ENCODE measurements at places on chromosomes 11 and 22.
A peak's percentile ranks its signal among the peaks of the same experiment; 100 is the strongest.

GRCh38 chr11:105357764-105358163, 218.2 kb upstream of the CARD18 start:
- no peak for DNase-seq

DNA sequence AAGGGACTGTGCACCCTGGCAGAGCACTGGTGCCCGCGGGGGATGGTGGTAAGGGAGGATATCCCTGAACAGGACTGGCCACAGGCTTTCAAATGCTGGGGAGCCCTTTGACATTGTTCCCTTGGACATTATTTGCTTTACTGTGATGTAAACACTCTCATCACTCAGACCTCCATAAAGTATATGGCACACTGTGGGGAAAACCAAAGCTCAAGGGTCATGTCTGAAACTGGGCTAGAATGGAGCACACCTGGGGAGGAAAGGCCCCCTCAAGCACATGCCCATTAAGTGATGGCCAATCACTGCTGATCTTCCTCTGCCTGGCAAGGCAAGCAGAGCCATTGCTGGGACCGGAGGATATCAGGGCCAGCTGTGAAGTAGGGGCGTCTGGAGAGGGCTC, 60.9 kb upstream of the TENM4 start:
- no peak for DNase-seq

GRCh38 chr11:71934213-71934612, 5.4 kb downstream of the RNF121 start:
- DNase-seq, result no peak

DNA sequence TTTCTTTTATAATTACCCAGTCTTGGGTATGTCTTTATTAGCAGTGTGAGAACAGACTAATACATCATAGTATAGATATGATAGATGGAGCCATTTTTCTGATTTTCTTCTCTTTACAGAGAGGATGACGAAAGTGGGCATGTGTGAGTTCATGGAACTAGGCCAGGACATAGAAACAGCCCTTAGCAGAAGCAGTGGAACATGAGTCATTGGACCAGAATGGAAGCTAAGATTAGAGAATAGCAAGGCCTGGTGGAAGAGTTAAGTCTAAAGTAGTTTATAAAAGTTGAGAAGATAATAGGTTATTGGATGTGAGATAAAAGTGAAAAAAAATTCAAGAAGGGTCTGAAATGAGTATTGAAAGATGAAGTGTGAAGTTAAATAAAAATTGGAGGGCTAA, 97.0 kb upstream of the MPPED2 start:
- DNase-seq, result no peak

DNA sequence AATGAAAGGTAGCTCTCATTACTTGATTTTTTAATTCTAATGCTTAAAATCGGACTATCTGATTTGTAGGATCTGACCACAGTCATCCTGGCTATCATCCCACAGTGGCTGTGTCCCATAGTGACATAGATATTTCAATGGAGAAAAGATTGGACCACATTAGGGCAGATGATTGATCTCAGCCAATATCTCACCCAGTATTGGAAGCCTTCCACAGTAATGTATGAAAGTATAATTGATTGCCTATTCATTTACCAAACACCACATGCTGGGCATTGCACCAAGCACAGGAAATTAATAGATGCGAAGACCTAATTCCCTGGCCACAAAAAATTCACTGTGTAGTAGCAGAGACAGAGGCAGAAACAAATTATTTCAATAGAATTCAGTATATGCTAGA, 37.6 kb downstream of the FZD4 start:
- no peak for DNase-seq

- peak; percentile 56 for DNase-seq
These were observed 5.2 kb downstream of the TMEM134 start for GRCh38 chr11:67463680-67464410.

- no peak for DNase-seq
These were observed 15.2 kb downstream of the PHLDB1 start for GRCh38 chr11:118622376-118623268.

DNA sequence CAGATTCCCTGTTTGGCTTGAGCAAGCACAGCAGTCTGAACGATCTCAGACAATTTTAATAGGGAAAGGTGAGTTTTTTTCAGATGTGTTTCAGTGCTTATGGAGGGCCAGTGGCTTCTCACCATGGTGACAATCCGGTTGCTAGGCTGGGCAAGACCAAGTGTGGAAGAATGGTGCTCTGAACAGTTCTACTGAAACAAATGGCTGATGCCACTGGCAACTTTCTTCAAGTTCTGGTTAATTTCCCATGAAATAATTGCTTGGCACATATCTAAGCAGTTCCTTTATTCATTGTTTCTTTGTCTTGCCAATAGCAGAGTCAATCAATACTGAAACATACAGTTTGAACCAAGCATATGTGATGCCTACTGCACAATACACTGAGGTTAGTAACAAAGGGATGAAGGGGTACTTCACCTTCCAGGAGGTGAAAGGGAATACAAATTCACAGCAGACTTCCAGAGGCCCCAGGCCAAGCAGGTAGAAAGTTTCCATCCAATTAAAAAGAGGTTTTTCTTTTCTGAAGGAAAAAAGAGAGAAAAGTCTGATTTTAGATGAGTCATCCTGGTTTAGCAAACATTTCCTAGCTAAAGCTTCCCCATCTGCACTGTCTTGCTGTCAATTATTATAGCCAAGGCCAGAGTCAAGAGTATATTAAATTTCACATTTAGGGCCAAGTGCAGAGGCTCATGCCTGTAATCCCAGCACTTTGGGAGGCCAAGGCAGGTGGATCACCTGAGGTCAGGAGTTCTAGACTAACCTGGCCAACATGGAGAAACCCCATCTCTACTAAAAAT, 21.2 kb upstream of the NDUFC2 start:
- DNase-seq, result no peak

- DNase-seq, result no peak
These were observed 1.3 kb upstream of the NRIP3 start for GRCh38 chr11:9005087-9005486.

- DNase-seq, result no peak
These were observed 13.3 kb downstream of the DUSP8 start for GRCh38 chr11:1558775-1559110.

DNA sequence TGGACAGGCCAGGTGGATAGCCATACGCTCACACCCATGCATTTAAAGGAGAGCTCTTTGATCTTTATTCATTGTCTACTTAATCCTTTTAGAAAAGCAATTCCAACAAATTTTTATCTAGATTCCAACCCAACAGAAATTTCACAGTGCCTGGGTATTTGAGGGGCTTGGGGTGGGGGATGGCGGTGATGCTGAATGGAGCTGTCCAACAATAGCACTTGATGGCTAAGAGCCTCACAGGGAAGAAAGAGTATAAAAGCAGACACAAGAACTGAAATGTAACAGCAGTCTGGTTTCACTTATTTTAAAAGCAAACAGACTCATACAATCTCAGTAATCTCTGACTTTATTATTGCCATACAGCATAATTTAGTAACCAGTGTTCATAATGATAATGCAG, 101.8 kb upstream of the SORL1-AS1 start:
- no peak for DNase-seq

GRCh38 chr22:39173050-39173706, 20.7 kb upstream of the CBX7 start:
- DNase-seq, result no peak

- DNase-seq, result no peak
These were observed 27.2 kb upstream of the SYT13 start for GRCh38 chr11:45313171-45313865.

GRCh38 chr22:24026733-24027132, 15.6 kb downstream of the CABIN1 start:
- DNase-seq, result no peak

Measured in GF-D8 (cell line).